Neuronal stem cell (in vitro differentiated cells): ENCODE measurements at places on chromosomes 6 and 20.

GRCh38 chr6:63858691-63859090 is 223.1 kb downstream of the PHF3 start:
- DNase-seq = no peak
- no peak overlapping the region for H3K4me3 ChIP-seq
- H3K36me3 ChIP-seq = no peaks in the 10 kb centered on the region
- no peaks in the 10 kb centered on the region for H3K27me3 ChIP-seq
- no peaks in the 10 kb centered on the region for H3K4me1 ChIP-seq
- H3K27ac ChIP-seq = no peak overlapping the region

GRCh38 chr20:63374504-63374903 is 13.4 kb upstream of the CHRNA4 start:
- H3K4me3 ChIP-seq = no peak overlapping the region
- no peaks in the 10 kb centered on the region for H3K27me3 ChIP-seq
- no peak for DNase-seq

DNA sequence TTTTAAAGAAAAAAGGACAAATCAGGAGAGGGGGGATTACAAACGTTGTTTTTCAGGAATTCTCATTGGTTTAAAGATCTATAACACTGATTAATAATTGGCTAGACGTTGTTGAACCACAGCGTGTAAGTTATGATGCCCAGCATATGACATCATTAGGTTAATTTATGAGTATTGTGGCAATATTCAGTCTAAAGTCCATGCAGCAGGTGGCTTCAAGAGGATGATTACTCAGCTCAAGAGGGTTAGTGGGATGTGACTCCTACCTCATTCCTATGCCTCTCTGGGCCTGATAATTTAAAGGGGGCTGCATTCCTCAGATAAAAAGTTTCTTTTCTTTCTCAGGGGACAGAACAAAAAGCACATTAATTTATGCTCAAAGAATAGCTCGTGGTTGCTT is 1309.0 kb downstream of the EPHA7 start:
- no peak overlapping the region for H3K27ac ChIP-seq
- H3K36me3 ChIP-seq = no peaks in the 10 kb centered on the region
- H3K4me3 ChIP-seq = no peak overlapping the region
- H3K4me1 ChIP-seq = no peaks in the 10 kb centered on the region
- no peak for DNase-seq

DNA sequence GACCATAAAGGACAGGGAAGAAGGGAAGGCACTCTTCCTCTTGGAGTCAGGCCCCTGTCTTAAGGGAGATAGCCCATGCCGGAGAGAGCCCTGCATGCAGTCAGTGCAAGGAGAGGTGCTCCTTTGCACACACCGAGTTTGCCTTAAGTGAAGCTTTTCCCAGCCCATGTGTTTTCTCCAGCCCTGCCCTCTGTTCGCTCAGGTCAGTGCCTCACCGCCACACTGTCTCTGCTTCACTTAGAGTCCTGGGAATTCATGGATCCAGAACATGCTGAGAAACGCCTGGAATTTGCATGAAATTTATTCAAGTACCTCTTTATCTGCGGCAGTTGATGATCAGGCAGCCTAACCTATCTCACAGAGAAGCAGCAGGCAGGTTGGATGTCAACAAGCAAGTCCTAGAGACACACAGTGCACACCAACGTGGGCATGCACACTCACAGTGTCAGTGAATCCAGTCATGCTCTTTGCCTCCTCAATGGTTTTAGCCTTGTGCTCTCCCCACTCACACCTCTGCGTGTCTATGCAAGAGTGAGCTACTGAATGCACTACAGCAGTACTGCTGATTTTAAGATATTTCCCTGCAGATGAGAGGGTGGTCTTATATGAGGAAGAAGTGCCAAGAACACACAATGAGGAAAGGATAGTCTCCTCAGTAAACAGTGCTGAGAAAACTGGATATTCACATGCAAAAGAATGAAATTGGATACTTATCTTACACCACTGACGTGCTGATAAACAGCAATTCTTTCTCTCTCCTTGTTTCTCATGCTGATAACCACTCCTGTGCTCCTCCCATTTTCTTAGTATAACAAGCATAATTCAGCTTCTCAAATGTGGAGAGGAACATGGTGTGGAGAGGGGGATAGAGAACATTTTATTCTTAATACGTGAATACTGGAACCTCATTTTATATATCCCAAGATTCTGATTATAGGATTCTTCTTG is 295.1 kb upstream of the CDYL start:
- no peak overlapping the region for H3K27ac ChIP-seq
- no peak overlapping the region for H3K4me3 ChIP-seq
- no peaks in the 10 kb centered on the region for H3K27me3 ChIP-seq
- H3K36me3 ChIP-seq = no peaks in the 10 kb centered on the region
- peaks cover 4% of the 10 kb centered on the region for H3K4me1 ChIP-seq
- no peak for DNase-seq

DNA sequence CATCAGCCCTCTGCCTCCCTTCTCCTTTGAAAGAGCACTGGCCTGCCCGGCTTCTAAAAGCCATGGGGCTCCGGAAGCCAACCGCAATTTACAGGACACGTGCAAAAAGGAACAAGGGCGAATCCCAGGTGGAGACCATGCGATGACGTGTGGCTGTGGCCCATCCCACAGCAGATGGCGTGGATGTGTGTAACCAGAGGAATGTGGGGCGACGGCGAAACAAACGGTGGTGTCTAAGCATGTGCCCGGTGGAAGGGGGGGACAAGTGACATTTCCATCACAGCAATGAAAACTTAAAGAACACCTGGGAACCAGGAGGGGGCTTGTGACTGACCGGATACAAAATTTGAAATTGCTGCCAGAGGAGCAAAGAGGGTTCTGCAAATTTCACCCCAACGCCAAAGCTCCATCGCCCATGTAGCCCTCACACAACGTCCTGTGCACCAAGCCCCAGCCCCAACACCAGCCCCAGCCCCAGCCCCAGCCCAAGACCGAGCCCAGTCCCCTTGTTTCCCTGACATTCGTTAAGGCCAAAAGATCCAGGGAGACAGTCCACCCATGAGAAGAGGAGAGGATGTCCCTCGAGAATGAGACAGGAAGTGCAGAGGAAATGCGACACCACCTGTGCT is 159.7 kb upstream of the ZNF337 start:
- H3K36me3 ChIP-seq = no peaks in the 10 kb centered on the region
- no peak for DNase-seq
- no peak overlapping the region for H3K4me3 ChIP-seq
- H3K4me1 ChIP-seq = peaks cover 4% of the 10 kb centered on the region
- H3K27ac ChIP-seq = no peak overlapping the region
- H3K27me3 ChIP-seq = peaks cover 47% of the 10 kb centered on the region

- H3K36me3 ChIP-seq = no peaks in the 10 kb centered on the region
- H3K27me3 ChIP-seq = no peaks in the 10 kb centered on the region
- no peak for DNase-seq
- no peak within 1 kb of the TSS for H3K4me3 ChIP-seq
- H3K4me1 ChIP-seq = peaks cover 3% of the 10 kb centered on the region
Measured at GRCh38 chr20:43558412-43559146, at the start of gene SGK2. TSS of gene SGK2 (plus strand) at chr20:43559027. CDS start at chr20:43566496, 7,469 bp downstream.

GRCh38 chr20:7843613-7844012 is 96.6 kb downstream of the HAO1 start:
- no peaks in the 10 kb centered on the region for H3K4me1 ChIP-seq
- H3K4me3 ChIP-seq = no peak overlapping the region
- DNase-seq = no peak
- H3K36me3 ChIP-seq = no peaks in the 10 kb centered on the region
- no peak overlapping the region for H3K27ac ChIP-seq

GRCh38 chr20:39504710-39505094 is 542.6 kb downstream of the DHX35 start:
- no peak for DNase-seq
- no peaks in the 10 kb centered on the region for H3K27me3 ChIP-seq
- H3K4me1 ChIP-seq = no peaks in the 10 kb centered on the region
- no peak overlapping the region for H3K27ac ChIP-seq
- no peak overlapping the region for H3K4me3 ChIP-seq

DNA sequence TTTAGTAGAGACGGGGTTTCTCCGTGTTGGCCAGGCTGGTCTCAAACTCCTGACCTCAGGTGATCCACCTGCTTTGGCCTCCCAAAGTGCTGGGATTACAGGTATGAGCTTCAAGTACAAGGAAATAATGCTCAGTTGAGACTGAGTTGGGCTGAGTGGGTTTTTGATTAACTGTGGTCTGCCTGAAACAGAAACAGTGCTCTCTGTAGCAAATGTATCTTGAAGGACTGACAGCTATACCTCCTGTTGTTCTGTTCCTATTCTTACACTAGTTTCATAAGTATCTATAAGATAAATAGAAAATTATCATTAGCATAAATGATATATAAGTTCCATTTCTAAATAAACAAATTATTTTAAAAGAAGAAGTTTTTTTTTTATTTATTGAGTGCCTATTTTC is 142.8 kb upstream of the PTPRK start:
- H3K4me1 ChIP-seq = no peaks in the 10 kb centered on the region
- no peak for DNase-seq
- no peak overlapping the region for H3K4me3 ChIP-seq
- no peaks in the 10 kb centered on the region for H3K27me3 ChIP-seq
- no peaks in the 10 kb centered on the region for H3K36me3 ChIP-seq
- no peak overlapping the region for H3K27ac ChIP-seq

DNA sequence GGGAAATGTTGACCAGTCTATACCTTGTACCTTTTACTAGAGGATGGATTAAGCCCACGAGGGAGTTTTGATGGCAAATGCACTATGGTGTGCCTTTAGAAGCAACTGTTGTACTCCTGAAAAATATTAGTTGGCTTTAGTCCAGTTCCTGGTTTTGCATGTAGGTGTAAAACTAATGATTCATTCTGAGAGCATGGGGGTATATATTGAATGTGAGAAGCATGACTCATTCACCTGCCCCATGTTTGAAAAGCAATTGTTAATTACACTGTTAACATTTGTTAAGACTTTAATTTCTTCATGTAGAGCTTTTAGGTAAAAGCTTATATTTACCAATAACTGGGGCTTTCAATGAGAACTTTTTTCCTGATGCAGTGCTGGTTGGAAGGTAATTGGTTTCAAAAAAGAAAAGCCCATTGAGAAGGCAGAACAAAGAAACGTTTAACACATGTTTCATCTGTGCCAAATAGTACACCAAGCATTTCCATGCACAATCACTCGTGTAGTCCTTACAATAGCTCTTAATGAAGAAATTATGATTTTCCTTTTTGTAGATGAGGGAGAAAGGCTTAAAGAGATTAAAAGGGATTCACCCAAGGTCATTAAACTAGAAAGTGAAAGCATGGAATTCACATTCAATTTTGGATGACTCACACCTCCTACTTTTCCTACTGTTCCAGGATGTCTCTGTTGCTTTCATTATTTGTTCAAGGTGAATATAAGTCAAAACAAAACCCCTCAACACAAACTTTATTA is 134.1 kb downstream of the CCDC170 start:
- no peaks in the 10 kb centered on the region for H3K4me1 ChIP-seq
- H3K27me3 ChIP-seq = no peaks in the 10 kb centered on the region
- H3K27ac ChIP-seq = no peak overlapping the region
- no peaks in the 10 kb centered on the region for H3K36me3 ChIP-seq
- no peak for DNase-seq
- H3K4me3 ChIP-seq = no peak overlapping the region

- H3K27me3 ChIP-seq = no peaks in the 10 kb centered on the region
- H3K4me1 ChIP-seq = no peaks in the 10 kb centered on the region
- no peaks in the 10 kb centered on the region for H3K36me3 ChIP-seq
- H3K27ac ChIP-seq = no peak overlapping the region
Measured at GRCh38 chr20:54227751-54228150, 19.9 kb downstream of the PFDN4 start.

DNA sequence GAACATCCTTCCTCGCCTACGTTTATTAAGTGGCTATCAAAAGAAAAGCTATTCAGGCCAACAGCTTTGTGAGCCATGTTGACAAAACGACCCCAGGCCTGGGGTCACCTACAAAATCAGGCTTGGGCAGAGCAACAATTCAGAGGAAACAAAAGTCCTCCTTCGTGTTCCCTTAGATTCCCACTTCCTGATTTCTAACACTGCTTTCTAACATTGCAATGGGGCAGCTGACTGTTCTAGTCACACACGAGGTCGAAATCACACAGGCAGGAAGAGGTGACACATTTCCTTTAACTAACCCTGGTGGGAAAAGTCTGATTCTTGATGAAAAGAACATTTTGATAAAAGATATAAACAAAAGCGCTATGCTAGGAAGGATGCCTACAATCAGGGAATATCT is 31.9 kb downstream of the WDR27 start:
- no peaks in the 10 kb centered on the region for H3K4me1 ChIP-seq
- H3K27me3 ChIP-seq = no peaks in the 10 kb centered on the region
- no peak for DNase-seq
- no peak overlapping the region for H3K27ac ChIP-seq
- H3K4me3 ChIP-seq = no peak overlapping the region

- no peak for DNase-seq
- no peaks in the 10 kb centered on the region for H3K36me3 ChIP-seq
- H3K4me3 ChIP-seq = no peak overlapping the region
- H3K27ac ChIP-seq = no peak overlapping the region
- H3K4me1 ChIP-seq = peaks cover 9% of the 10 kb centered on the region
Measured at GRCh38 chr6:16725145-16725864, 36.0 kb downstream of the ATXN1 start.
